ENCODE measurements at places on chromosomes 2 and 18. TPM values are rescaled to one million over a fixed set of nuclear protein-coding genes. Genes with fewer than 3 reads are reported as not detected.
A peak's percentile ranks its signal among the peaks of the same experiment; 100 is the strongest.

GRCh38 chr18:52869942-52870907, 530.2 kb downstream of the DCC start:
- ATAC-seq = no peak

DNA sequence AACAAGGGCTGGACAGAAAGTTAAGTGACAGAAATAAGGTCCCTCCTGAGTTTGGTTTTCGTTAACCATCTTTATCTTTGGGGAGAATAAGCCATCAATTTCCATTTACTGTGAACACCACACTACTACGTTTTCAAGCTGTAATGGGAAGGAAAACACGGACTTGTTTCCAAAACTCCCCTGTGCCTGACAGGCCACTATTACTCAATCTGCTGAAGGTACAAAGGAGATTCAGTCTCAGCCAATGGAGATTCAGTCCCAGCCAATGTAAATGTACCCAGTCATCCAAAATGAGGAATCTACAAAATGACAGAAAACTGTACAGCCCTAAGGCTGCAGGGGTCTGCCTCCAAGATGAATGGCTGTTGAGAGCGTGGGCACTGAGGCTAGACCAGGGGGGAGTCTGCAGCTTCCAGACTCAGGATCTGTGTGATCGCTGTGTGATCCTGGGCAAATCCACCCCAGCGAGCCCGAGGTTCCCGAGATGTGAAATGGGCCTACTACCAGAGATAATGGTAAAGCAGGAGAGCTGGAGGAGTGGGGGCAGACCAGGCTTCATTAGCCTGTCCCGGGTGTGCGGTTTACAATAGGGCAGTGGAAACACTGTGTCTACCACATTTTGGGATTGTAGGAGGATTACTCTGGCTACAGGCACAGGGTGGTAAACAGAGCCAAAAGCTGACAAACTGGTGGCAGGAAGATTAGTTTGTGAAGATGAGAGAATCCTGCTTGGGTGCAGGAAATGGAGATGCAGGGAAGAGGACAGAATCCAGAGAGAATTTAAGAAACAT, 284.8 kb downstream of the STK39 start:
- no peak for ATAC-seq

CCDC102B gene
- total RNA-seq = 1.8 TPM

OTOS gene
- total RNA-seq = not detected

- no peak for ATAC-seq
Measured at GRCh38 chr2:102076512-102076911, 66.0 kb upstream of the IL1R1 start.

DNA sequence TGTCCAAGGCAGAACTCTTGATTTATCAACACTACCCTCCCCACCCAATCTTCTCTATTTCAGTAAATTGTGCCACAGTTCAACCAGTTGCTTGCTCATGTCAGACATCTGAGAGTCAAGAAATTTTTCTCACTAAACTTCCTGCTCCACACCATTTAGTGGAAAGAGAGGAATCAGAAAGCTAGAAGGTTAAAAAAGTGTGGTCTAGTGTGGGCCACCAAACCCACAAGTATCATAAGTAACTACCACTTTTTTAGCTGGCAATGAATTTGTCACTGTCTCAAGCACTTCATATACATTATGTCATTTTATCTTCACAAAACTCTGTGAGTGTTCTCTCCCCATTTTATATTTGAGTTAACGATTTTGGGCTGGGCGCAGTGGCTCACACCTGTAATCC, 16.6 kb upstream of the MSTN start:
- ATAC-seq = peak; percentile 48

L3MBTL4 gene
- not detected for total RNA-seq

- ATAC-seq = no peak
Measured at GRCh38 chr2:75559680-75560021, 1.1 kb downstream of the EVA1A start.

DNA sequence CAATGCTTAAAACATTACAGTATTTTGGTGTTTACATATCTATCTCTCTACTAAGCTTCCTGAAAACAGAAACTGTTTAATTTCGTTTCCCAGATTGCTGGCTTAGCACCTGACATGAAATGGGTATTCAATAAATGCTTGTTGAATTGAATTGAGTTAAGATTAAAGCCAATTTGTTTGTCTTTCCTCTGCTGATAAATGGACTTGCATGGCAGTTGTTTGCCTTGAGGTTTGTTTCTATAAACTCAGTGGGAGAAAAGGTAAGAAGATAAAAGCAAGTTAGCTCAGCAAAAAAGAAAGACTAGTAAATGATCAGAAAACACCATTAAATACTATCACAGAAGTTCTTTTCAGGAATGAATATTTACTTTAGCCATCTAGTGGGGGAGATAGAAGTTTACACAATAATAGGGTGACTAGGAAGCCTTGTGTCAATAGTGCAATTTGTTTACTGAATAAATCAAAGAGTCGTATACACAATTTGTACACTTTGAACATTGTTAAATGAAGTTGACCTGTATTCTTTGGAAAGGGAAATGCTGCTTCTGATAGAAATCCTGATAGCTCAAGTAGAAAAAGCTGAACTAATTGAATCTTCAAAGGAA, 754.5 kb upstream of the FAM98A start:
- ATAC-seq = no peak

CNTNAP5 gene
- not detected for total RNA-seq

- ATAC-seq = no peak
Measured at GRCh38 chr2:98348066-98348561, 1.9 kb downstream of the CNGA3 start.
